Stimulated activated CD8-positive, alpha-beta memory T cell treated with anti-CD3 and anti-CD28 coated beads, Interleukin-15, amount 100 ng/mL, for 1 hour (primary cell): ENCODE measurements at places on chromosomes 11 and 22.

DNA sequence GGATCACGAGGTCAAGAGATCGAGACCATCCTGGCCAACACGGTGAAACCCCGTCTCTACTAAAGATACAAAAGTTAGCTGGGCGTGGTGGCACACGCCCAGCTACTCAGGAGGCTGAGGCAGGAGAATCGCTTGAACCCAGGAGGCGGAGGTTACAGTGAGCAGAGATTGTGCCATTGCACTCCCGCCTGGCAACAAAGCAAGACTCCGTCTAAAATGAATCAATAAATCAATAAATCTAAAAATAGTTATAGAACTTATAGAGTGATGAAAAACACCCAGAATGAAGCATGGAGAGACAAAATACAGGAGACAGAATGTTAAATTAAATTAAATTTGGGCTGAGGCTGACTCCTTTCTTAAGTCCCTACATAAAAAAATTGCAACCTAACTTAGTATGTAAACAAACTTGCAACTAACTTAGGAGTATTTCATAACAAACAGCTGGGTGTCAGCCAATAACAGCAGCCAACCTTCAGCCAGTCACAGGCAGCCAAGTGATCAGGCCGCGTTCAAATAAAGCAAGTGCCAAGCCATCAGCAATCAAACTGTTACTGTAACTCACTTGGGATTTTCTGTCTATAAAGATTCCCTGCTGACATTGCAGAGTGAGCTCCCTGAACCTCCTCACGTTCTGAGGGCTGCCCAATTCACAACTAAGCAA, 7.3 kb upstream of the TP53AIP1 start:
- no peak for DNase-seq

GRCh38 chr11:47917599-47918369, 62.6 kb upstream of the PTPRJ start:
- DNase-seq, result no peak

GRCh38 chr11:64384981-64385944, 26.3 kb downstream of the RPS6KA4 start:
- no peak for DNase-seq

DNA sequence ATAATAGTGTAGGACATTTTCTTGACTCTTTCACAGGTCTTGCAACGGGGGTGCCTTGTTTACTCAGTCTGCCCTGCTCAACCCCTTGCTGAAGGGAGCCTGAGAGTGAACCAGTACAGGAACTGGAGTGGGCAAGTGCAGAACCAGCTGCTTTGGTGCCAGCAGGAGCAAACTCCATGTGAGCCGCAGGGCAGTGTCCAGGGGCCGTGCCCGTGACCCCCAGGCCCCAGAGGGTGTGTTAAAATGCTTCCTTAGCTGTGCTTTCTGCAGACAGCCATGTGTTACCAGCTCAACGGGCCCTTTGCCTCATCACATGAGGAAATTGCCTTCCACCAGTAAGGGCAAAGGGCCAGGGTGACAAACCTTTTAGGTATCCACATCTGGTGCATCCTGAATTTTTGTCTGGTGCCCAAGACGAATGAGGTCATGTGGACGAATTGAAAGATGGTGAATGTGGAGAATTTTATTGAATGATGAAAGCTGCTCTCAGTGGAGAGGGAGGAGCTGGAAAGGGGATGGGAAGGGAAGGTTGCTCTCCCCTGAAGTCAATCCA, 53.6 kb upstream of the OR5D13 start:
- DNase-seq, result no peak

DNA sequence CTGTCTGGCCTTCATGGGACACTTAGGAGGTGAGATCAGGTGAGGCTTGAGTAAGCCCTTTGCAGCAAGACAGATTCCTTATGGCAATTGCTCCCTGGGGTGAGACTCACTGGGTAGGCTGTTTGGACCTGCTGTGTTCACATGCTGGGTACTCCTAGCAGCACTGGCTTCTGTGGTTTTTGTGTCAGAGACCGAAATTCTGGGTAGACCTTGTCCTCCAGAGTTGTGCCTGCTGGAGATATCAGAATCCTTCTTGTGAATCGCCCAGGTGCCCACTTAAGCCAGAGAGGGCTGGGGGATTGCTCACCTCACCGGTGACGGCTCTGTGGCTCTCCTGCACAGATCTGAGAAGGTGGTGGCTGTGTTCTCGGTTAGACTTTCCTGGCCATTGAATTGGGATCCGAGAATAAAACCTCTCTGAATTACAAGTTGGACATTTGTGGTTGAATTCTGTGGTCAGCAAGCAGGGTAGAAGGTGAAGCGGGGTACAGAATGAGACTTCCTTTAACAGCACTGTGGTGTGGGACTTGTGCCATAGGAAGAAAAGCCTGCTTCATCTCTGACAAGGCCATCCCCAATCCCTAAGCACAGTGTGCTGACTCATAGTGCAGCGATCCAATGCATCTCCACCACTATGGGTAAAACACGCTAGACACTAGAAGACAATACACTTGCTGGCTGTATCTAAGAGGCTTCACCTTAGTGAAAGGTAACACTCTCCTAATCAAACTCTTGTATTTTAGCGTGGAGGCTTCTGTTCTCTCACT, 52.5 kb upstream of the TTC12 start:
- no peak for DNase-seq

- no peak for DNase-seq
Measured at GRCh38 chr22:45131749-45132148, 32.0 kb upstream of the NUP50 start.

DNA sequence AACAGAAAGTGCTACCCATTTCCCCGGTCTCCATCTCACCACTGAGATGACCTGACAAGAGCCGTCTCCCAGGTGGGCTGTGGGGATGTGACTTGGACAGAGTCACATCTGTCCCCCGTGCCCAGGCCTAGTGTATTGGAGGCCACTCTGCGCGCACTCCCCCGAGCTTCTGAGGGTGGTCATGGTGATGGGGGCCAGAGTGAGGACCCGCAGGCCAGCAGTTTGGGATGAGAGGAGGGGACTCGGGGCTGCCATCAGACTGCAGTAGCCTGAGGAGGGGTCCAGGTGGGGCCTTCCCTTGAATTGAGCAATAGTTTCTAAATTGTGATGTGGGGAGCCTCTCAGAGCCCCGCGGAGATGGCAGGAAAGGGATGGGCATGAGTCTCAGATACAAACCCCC, 852.6 kb downstream of the TBC1D22A start:
- no peak for DNase-seq

- no peak for DNase-seq
Measured at GRCh38 chr11:68532727-68533369, 72.3 kb downstream of the PPP6R3 start.

- no peak for DNase-seq
Measured at GRCh38 chr11:86669424-86669823, 3.0 kb downstream of the ME3 start.

- no peak for DNase-seq
Measured at GRCh38 chr11:102494216-102494615, 36.3 kb downstream of the MMP7 start.

DNA sequence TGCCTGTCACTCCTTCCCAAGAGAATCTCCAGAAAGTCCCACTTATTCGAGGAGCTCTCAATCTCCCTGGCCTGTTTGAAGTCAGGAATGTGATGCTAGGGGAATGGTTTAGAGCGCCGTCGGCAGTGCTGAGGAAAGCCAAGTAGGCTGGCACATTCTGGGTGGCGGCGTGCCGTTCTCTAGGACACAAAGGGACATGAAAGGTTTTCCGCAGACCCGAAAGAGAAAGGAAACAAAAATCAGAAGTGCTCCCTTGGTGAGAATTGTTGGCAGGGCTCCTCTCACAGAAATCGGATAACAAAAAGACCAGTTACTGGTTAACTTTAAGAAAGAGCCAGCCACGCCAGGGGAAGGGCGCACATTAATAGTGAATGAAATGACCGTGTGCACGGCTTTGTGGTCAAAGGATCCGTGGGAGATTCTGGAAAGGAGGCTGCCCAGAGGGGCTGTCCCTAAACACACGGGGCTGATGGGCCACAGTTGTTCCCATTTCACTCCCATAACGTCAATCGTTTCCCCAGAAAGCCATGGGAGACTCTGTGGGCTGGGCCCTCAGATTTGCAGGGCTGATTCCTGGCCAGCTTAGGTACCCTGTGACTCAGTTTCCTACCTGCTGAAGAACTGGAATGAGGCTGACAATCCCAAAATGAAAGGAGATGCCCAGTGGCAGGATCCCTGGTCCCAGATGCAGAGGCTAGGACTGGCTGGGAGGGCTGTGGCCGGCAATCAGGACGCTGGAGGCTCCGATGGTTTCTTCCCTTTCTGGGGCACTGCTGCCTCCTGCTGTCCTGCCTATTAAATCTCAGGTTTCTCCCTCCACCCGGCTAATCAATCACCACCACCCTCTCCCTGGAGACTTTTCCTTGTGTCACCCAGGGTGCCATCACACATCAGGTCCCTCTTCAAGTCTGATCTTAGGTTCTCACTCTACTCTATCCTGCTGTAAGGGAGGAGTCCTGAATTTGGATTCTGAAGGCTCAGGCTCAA, 82.3 kb downstream of the RCN1 start:
- DNase-seq, result no peak
